GM13977 (cell line): ENCODE measurements at places on chromosomes 4 and X.

- DNase-seq: no peak
Observed at GRCh38 chr4:17368408-17368807, 143.5 kb downstream of the QDPR start.

- DNase-seq: no peak
Observed at GRCh38 chr4:73693811-73694210, 46.6 kb upstream of the CXCL8 start.

DNA sequence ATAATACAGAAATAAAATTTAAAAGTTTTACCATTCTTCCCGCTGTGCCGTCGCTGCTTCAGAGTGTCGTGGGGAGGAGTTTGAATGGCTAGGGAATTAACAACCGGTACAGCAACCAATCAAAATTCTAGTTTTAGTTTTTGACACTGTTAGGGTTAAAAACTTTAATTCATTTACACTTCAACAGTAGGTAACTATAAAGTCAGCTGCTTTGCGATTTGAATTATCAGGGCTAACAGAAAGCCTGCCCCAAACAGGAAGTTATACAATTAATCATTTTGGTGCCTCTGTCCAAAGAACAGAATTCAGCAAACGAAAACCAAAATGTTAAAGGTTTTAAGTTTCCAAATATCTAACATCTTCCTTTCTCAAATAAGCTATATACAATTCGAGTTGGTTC, 2.3 kb downstream of the HNRNPD start:
- DNase-seq: peak; percentile 29

DNA sequence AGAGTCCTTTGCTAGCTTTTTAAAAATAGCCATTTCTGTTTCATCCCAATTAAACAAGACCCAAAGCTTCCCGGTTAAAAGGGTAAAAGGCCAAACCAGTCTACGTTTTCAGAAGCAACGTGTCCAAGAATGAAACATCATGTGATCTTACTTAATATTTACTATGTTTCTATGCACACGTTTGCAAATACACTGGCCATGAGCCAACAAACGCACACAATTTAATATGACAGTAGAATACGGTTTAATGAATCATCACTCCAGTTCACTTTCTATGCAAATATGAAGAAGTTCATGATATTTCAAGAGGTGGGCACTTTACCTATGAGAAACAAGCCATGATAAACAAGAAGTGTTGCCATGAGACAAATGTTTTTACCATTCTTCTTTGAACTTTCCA, 4.3 kb downstream of the NR0B1 start:
- no peak for DNase-seq

DNA sequence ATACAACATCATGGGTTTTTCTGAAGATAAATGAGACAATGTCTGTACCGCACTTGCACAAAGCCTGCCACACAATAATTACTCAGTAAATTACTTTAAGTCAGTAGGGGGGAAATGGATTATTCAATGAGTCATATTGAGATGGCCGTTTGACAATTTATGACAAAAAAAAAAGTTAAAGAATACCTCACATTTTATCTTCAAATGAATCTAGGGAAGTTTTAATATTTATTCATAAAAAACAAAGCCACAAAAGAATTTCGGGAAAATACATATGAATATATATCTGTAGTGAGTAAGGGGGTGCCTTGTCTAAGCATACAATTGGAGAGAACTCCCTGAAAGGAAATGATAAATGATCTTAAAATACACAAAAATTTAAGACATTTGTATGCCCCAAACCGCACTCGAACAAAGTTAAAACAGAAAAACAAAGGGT, 197.0 kb upstream of the SLC7A11 start:
- no peak for DNase-seq

GRCh38 chr4:173074501-173074946, 94.1 kb upstream of the GALNT7 start:
- DNase-seq: no peak

DNA sequence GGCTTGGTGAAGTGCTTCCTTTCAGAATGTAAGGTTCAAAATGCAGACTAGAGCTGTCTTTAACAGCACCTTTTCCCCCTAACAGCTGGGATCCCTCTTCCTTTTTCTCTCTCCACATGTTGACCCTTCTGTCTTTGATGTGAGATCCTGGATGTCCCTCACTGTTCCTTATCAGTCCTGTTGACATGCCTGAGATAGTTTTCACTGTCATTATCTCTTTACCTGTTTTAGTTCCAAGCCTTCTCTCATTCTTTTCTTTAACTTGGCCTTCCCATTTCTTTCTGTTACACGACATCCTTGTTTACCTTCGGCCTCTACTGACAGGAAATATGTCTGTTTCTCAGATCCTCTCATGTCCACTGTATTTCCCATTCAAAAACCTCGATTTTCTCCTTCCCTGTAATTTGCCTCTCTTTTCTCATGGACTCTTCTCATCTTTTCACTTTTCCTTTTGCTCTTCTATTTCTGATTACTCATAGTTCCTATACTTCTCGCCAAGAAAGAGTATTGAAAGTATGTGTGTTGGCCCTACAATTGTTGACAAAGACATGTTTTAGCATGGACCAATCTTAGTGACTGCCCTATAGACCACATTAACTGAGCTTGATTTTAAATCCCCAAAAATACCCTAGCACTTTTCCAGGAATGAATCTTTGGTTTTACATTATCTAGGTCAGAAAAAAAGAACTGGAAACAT, 1.2 kb upstream of the SOWAHB start:
- DNase-seq: no peak

- no peak for DNase-seq
Observed at GRCh38 chrX:135512508-135513129, 7.8 kb upstream of the INTS6L start.

- no peak for DNase-seq
Observed at GRCh38 chrX:73126240-73126639, 46.9 kb upstream of the PABPC1L2A start.

DNA sequence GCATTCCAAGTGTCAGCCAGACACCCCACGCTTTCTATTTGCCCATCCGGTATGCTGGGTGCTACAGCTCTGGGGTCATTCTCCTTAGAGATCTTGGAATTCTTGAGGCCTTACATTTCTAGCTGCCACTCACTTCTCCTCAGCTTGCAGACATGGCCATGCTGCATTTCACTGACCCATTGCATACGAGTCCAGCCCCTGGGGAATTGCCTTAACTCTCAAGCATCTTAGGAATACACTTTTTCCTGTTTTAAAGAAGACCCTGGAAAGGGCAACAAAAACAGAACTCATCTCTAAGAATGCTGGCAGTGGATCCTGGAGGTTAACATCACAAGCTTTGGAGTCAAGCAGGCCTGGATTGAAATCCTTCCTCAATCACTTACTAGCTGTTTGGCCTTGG, 122.0 kb upstream of the LNX1 start:
- DNase-seq: no peak

DNA sequence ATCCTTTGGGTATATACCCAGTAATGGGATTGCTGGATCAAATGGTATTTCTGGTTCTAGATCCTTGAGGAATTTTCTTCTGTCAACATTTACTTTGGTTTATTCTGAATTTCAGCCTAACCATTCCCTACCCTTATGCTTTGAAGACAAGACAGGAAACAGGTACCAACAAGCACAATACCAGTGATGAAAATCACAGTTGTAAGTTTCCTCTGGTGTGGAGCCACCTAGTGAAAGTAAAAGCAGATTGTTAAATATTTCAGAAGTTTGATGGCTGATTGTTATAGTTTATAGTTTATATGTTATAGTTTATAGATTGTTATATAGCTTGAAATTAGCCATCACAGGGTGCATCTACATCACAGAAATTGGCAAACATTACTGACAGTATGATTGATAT, 104.5 kb upstream of the AGA start:
- DNase-seq: no peak

DNA sequence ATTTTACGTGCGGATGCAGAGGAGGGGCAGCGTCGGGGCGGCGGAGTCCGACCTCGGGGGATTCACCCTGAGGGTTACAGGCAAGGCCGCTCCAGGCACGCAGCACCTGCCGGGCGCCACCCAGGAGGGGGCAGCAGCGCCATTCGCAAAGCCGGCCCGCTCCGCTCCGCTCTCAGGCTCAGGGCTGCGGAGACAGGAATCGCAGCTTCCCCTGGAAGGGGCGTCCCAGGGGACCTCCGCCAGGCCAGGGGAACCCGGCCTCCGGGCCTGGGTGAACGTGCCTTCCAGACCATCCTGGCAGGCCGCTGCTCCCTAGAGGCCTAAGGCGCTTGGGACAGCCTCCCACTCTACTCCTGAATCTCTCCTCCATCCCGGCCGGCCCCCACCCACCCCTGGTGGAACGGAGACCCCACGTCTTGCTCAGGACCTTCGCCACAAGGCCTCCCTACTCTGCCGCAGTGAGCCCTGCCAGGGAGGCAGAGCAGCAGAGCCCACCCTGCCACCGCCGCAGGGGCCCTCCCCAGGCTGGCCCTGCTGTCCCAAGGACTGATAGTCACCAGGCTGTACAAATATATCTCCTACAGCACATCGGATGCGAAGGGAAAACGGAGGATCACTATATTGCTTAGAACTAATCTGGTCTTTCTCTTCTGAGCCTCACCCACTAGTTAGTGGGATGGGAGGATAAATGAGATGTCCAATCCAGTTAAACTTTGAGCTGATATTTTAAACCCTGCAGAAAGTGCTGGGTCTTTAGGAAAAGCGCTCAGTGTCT, 115.0 kb downstream of the SMIM20 start:
- DNase-seq: peak; percentile 79

GRCh38 chr4:147453561-147454141, 27.2 kb upstream of the EDNRA start:
- DNase-seq: no peak

- DNase-seq: no peak
Observed at GRCh38 chrX:23046443-23046842, 46.7 kb downstream of the DDX53 start.

DNA sequence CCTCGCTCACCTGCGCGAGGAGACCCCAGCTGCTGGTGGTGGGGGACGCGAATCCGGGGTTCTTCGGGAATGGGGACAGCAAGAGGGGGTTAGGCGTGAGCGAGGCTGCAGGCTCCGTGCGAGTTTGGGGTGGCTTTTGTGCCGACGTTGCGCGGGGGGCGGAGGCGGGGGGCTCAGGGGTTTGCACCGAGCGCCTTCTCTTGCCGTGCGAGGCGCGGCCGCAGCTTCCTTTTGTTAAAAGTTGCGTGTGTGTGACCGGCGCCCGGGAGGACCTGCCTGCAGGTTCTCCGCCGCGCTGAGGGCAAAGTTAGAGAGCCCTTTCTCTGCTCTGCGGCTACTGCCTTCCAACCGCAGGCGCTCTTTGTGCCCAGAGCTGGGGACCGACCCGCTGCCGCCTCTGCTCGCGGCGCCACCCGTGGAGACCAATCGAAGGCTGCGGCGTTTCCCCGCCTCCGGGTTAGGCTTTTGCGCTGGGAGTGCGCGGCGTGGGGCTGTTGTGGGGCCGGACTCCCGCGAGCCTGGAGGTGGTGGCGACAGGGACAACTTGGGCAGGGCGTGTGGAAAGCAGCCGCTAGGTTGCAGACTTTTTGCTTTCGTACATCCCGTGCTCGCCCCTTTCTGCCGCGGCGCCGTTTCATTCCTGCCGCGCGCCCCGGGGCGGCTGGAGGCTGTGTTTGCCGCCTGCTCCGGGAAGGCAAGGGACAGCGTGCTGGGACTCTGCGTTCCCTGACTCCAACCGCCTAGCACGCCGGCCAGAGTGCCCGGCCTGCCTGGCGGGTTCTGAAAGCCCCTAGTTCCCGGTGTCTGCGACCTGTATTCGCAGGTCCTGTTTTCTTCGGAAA, 716 bp downstream of the KIT start:
- DNase-seq: peak; percentile 43

- no peak for DNase-seq
Observed at GRCh38 chr4:152808670-152809069, 28.9 kb downstream of the ARFIP1 start.

DNA sequence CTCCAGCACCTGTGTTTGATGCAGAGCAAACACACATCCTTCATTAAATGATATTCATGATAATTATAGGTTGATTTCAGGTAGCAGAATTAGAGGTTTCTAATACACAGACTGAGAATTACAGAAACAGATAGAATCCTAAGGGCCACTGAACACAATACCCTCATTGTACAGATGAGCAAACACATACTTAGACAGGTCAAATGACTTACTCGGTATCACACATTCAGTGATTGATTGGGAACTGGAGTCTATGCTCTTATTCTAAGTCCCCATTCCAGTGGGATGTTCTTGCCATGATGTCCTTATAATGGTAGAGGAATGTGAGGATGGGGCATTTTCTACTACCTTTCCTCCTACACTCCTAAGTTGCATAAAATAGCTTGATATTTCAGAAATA, 70.8 kb downstream of the DCAF8L1 start:
- DNase-seq: no peak

GRCh38 chr4:24065974-24066373, 176.1 kb upstream of the PPARGC1A start:
- no peak for DNase-seq

DNA sequence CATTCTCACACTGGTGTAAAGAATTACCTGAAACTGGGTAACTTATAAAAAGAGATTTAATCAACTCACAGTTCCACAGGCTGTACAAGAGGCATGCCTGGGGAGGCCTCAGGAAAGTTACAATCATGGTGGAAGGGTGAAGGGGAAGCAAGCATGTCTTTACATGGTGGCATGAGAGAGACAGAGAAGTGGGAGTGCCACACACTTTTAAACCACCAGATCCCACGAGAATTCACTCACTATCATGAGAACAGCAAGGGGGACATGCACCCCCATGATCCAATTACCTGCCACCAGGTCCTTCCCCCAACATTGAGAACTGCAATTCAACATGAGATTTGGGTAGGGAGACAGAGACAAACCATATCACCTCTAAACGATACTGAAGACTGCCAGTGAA, 23.0 kb downstream of the EPGN start:
- no peak for DNase-seq

GRCh38 chrX:113558576-113558975, 717.9 kb upstream of the AMOT start:
- DNase-seq: no peak

GRCh38 chr4:144360146-144360793, 219.8 kb upstream of the GYPA start:
- DNase-seq: no peak

DNA sequence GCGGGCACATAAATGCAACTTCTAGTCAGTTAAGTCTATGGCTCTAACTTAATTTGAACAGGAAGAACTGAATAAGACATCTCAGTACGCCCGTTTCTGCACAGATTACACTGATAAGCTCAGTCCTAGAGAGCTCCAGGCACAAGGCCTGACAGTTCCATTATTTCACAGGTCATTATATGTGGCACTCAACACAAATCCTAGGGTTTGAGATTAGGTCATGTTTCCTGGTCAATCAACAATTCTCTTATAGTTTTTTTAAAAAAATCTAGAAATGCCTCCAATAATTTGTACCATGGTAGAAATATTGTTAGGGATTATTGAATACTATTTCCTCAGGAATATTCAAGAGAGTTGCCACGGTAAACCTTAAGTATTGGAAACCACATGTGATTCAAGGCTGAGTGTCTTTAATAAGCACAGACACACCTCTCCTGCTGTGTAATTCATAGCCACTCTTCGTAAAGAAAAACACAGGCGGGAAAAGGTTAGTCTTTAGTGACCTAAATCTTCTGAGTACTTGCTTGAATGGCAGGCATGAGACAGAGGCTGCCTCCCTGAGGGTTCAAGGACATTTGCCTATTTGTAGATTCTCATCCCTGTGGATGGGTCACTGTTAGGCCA, 342.9 kb upstream of the ADGRL3 start:
- DNase-seq: no peak

- no peak for DNase-seq
Observed at GRCh38 chrX:37361596-37361995, 12.4 kb downstream of the PRRG1 start.

- no peak for DNase-seq
Observed at GRCh38 chr4:154516318-154517029, 24.9 kb upstream of the DCHS2 start.

GRCh38 chrX:18286322-18286831, 65.7 kb upstream of the BEND2 start:
- DNase-seq: no peak

- DNase-seq: no peak
Observed at GRCh38 chrX:110795645-110796406, at the start of gene CHRDL1. Gene CHRDL1, minus strand, starts transcription at chrX:110795817. Its CDS starts 3,636 bp downstream, at chrX:110792181.
